Hematopoietic multipotent progenitor cell treated with erythropoietin and hydrocortisone succinate and interleukin-3 and kit ligand, for 4 days (in vitro differentiated cells): ENCODE measurements at places on chromosomes 2 and 18.

GRCh38 chr2:225100856-225101294 is 58.6 kb upstream of the DOCK10 start:
- no peak for DNase-seq

DNA sequence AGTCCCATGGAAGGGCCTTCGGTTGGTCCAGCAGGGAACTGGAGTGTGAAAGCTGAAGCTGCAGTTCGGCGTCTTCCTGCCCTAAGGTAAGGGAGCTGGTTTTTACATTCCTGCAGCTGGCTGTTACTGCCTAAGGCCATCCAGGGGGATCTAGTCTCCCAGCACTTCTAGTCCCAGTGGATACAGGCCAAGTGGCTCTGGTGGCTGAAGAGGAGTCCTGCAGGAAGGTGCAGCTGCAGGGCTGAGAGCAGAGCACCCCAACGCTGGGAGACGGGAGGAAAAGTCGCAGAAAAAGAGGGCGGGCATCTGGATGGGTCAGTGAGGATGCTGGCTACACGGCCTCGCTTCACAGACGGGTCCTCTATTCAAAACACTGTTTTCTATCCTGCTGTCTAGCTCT is 225.0 kb upstream of the HS6ST1 start:
- DNase-seq = no peak

GRCh38 chr2:17899871-17900270 is 21.4 kb downstream of the KCNS3 start:
- DNase-seq = no peak

GRCh38 chr2:85342156-85342555 is 12.2 kb downstream of the RETSAT start:
- DNase-seq = no peak

DNA sequence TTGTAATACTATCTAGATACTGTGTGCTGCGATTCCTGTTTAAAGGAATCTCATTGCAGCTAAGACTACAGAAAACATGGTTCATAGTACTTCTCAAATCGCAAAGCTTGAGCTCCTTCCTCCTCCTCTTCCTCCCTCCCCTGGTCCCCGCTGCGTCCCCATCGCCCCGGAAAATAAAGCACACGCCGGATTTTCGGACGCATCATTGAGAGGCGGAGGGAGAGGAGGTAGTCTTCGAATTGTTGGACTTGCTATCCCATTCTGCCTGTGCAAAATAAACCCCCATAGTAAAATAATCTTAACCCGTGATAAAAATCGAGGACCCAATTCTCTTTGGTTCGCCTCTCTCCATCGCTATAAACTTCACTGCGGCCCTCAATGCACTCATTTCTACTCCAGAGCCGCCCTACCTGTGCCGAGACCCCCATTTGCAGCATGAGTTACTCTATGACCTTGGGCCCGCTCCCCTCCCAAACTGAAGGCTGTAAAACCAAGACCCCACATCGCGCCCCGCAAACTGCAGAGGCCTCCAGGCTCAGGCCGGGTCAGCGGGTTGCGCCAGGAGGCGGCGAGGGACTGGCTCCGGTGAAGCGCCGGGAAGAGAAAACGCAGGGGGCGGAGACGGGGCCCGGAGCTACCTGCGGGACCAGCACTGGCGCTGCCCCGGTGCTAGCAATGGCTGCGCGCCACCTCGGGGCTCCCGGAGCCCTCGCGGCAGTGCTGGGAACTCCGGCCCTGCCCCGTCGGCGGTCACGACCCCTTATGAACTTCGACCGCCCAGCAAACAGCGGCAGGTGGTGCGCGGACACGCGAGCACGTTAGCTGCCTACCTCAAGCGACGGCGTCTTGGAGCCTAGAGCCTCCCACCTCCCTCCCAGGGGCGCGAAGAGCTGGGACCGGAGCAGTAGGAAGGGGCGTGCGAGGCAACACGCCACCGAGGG is 649 bp downstream of the ESCO1 start:
- peak; percentile 57 for DNase-seq

- no peak for DNase-seq
Measured at GRCh38 chr18:25675123-25675850, 323.3 kb upstream of the ZNF521 start.

DNA sequence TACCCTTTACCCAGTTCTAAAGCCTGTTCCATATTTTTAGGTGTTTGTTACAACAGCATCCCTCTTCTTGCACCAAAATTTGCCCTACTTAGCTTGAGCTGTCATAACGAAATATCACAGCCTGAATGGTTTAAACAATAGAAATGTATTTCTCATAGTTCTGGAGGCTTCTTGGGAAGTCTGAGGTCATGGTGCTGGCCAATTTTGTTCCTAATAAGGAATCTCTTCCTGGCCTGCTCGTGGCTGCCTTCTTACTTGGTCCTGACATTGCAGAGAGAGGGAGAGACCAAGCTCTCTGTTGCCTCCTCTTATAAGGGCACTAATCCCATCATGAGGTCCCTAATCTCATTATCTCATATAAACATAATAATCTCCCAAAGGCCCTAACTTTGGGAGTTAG is 267.8 kb downstream of the PID1 start:
- no peak for DNase-seq
